ENCODE measurements at places on chromosomes 6 and 20.

DNA sequence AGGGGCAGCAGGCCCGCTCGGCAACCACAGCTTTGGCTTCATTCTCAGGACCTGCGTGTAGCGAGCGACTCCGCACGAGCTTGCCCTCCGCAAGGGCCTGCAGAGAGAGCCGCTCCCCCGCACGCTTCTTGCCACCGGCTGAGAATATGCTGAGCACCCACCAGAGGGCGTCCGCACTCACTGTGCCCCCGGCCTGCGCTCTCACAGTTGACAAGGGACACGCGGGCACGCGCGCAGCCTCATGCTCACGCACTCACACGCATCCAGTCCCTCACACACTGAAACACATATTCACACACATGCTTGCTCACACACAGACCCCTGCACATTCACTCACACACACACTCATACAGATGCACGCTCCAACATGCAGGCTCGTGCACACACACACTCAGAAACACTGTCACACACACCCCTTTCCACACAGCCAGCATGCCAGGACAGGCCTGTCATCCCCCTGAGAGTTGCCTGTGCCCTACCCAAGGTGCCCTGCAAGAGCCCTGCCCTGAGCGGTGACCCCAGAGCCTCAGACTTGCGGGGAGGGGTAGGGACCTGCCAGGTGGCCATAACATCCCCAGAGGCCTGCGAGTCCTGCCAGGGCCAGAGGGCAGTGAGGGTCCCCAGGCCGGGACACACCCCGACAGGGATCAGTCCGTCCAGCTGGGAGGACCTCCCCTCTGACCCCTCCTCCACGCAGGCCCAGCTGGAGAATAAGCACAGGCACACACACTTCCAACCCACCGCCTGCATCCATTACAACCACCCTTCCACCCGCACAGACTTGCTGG lies 174.1 kb downstream of the BMP7 start:
- DNase-seq, result peak; percentile 67

GRCh38 chr20:35641743-35642142 lies 23.0 kb downstream of the CPNE1 start:
- no peak for DNase-seq

DNA sequence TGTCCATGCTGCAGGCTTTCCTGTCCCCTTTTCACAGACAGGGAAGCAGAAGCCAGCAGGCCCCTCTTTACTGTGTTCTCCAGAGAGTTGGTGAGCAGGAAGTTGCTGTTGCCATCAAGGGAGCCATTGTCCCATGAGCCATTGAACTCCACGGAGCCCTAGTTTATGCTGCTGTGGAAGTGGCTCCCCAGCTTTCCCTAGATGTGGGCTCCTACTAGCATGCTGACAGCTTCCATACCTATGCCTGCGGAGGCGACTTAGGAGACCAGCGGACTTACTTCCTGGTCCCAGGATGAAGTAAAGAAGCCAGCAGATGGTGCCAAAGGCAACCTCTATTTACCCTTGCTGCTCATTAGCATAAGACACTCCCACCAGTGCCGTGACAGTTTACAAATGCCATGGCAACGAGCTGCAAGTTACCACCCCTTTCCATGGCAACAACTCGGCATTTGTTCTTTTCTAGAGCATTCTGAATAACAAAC lies 30.8 kb upstream of the FKBP1A start:
- peak; percentile 15 for DNase-seq

DNA sequence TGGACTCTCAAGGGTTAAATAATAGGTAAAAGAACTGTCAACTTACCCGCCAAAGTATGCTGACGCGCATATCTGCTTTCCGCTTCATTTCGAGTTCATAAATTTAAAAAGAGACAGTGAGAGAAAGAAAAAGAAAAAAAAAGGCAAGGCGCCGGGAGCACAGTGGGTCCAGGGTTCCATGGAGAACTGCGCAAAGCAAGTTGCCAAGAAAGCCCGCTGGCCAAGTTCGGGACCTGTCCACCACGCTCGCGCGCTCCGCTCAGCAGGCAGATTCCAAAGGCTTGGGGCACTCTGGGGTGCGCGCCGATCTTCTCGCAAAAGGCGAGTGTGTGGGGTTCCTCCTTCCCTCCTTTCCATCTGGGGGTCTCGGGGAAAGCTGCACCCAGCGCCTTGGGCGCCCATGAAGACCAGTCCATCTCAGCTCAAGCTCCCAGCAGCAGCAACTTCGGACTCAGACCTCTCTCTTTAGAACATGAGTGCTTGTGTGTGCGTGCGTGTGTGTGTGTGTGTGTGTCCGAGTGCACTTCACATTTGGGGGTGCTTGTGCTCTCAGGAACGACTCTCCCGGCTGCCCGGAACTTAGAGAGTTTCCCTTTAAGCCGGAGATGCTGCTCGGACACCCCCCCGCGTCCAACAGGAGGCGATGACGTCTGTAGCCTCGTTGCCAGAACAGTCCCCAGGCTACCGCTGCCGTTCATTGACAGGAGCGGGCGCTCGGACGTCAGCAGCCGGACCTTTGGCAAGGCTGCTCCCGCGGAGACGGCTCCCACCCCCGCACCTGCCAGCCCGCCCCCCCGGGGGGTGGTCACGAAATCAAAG lies 180.0 kb downstream of the TBXT start:
- DNase-seq, result no peak

GRCh38 chr6:170045563-170045960 lies 245.3 kb downstream of the DLL1 start:
- no peak for DNase-seq

GRCh38 chr6:38599966-38600550 lies 39.7 kb downstream of the BTBD9 start:
- no peak for DNase-seq
